A549 treated with CORT108297 at 1 μM for 4 hours (cell line): ENCODE measurements at places on chromosomes 2 and 18. TPM values are rescaled to one million over a fixed set of nuclear protein-coding genes. Genes with fewer than 3 reads are reported as not detected.

The CTNNA2 gene
- 0.17 to 0.35 TPM (median 0.28 TPM) in 5 replicates for total RNA-seq

The PRKAG3 gene
- not detected in 5 replicates for total RNA-seq

The ZC3H6 gene
- total RNA-seq = 0.14 to 0.73 TPM (median 0.35 TPM) in 5 replicates

The CYS1 gene
- 0.81 to 1.8 TPM (median 1.3 TPM) in 5 replicates for total RNA-seq

The RPRM gene
- 0.05 to 0.09 TPM in 2 of 5 replicates, not detected in the others for total RNA-seq

The TCF4 gene
- 1.2 to 2.5 TPM (median 2.1 TPM) in 5 replicates for total RNA-seq

The RTP5 gene
- total RNA-seq = not detected in 5 replicates

The SERPINB4 gene
- total RNA-seq = 0.14 to 0.25 TPM (median 0.19 TPM) in 5 replicates

The CRYGC gene
- not detected in 5 replicates for total RNA-seq

The LYPD1 gene
- total RNA-seq = 14.0 to 21.5 TPM (median 15.8 TPM) in 5 replicates

The CHPF gene
- 18.1 to 35.4 TPM (median 31.9 TPM) in 5 replicates for total RNA-seq
